Fibroblast of lung (primary cell): ENCODE measurements at places on chromosomes 7 and 10. TPM values are rescaled to one million over a fixed set of nuclear protein-coding genes. Genes with fewer than 3 reads are reported as not detected.
A peak's percentile ranks its signal among the peaks of the same experiment; 100 is the strongest.

XRCC2 gene
- under 0.01 and 0.66 TPM in 2 replicates for total RNA-seq

FBXL13 gene
- 0.66 and 1.0 TPM in 2 replicates for total RNA-seq

NKX6-2 gene
- total RNA-seq = not detected in 2 replicates

PDE1C gene
- total RNA-seq = 23.4 and 27.6 TPM in 2 replicates

MCU gene
- total RNA-seq = 20.0 and 40.5 TPM in 2 replicates

ERVW-1 gene
- not detected in 2 replicates for total RNA-seq

CALY gene
- total RNA-seq = 0.26 TPM in 1 of 2 replicates, not detected in the other

SDK1 gene
- 3.6 and 8.6 TPM in 2 replicates for total RNA-seq

GPER1 gene
- total RNA-seq = 1.5 and 2.3 TPM in 2 replicates

GRCh38 chr7:4157651-4158050, 524.4 kb upstream of the FOXK1 start:
- DNase-seq = no peak

DNA sequence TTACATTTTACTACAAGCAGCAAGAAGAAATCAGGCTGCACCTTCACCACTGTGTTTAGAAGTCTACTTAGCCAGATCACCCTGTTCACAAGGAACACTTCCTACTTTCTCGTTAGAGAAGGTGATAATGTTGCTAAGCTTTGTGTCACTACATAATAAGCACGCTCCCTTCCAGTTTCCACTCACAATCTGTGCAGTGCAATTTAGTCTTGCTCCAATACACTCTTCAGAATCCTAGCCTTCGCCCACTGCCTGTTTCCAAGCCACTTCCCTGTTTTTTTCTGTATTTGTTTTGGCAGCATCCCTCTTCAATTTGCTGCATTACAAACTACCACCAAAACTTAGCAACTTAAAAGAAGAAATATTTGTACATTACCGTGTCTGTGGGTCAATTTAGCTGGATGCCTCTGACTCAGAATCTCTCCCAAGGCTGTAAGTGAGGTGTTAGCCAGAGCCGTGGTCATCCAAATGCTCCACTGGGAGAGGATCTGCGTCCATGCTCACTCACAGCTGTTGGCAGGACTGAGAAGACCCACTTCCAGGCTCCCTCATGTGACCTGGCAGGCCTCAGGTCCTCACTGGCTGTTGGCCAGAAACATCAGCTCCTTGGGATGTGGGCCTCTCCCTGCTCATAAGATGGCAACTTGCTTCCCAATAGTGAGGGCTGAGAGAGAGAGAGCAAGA, 110.4 kb downstream of the PON1 start:
- peak; percentile 97 for DNase-seq

DNA sequence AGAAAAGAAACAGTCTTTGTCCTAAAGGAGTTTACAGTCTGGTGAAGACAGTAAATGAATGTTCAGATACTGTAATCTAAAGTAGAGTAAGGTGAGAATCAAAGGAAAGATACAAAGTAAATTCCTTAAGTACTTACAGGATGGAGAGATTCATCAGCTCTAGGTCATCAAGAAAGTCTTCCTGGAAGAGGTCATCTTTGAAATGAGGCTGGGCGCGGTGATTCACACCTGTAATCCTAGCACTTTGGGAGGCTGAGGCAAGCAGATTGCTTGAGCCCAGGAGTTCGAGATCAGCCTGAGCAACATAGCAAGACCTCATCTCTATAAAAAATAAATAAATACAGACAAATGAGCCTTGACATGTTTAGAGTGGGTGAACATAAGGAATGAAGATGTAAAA, 18.3 kb downstream of the FHIP2A start:
- DNase-seq = no peak

- peak; percentile 89 for DNase-seq
Measured at GRCh38 chr10:91409069-91409868, 875 bp upstream of the HECTD2 start.

GRCh38 chr10:131784363-131785120, 116.3 kb upstream of the PPP2R2D start:
- no peak for DNase-seq

GRCh38 chr10:116470768-116471415, 43.2 kb downstream of the PNLIPRP3 start:
- no peak for DNase-seq

- DNase-seq = no peak
Measured at GRCh38 chr7:74253835-74254128, 417 bp downstream of the RFC2 start.

DNA sequence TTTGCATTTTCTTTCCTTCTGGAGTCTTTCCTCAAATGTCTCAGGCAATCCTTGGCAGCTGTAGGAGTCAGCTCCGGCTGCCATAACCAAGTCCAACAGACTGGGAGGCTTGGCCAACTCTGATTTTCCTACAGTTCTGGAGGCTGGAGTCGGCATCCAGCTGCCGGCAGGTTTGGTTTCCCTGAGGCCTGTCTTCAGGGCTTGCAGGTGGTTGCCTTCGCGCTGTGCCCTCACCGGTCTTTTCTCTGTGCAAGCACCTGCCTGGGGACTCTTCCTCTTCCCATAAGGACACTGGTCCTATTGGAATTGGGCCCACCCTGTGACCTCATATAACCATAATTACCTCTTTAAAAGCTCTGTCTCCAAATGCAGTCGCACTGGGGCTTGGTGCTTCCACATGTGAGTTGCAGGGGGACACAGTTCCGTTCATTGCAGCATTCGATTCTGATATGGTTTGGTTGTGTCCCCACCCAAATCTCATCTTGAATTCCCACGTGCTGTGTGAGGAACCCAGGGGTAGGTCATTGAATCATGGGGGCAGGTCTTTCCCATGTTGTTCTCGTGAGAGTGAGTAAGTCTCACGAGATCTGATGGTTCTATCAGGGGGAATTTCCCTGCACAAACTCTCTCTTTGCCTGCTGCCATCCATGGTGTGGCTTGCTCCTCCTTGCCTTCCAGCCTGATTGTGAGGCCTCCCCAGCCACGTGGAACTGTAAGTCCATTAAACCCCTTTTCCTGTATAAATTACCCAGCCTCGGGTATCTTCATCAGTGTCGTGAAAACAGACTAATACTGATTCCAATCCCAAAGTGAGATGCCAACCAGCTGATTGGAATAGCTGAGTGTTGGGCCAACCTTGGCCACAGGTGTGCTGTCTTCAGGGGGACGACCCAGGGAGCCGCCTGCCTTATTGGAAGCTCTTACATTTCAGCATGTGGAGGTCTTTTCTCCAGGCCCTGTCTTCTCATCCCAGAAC, 7.9 kb downstream of the GALNTL5 start:
- DNase-seq = no peak

DNA sequence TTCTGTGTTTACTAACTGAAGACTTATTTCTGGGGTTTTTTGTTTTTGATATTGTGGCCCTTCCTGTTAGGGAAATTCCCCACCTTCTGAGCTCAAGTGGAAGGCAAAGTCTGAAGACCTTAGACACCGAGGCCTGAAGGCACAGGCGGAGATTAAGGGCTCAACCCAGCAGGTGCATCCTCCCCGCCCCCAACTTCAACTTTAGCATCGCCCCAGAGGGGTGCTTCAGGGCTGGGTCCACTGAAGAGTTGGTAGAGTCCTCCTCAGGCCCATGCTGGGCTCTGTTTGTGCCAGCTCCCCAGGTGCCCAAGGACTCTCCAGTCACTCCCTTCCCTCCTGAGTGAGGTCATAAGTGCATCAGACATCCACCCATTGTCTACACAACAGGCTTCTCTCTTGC, 9.4 kb upstream of the PPIA start:
- no peak for DNase-seq

DNA sequence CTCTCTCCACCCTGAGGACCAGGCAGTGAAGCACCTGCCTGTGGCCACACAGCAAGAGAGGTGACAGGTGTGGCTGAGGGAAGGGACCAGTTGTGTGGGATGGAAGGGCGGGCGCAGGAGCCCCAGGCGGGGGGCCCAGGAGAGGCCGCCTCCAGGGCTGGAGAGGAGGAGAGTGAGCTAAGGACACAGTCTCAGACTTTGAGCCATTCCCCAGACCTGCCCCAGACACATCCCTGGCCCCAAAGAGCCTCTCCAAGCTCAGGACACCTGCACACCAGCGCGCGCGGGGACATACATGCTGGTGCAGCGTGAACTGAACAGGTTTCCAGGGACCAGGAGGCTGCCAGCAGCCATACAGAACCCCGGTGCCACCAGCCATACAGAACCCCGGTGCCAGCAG, 237.3 kb downstream of the MAD1L1 start:
- no peak for DNase-seq

- DNase-seq = no peak
Measured at GRCh38 chr7:83806538-83806937, 157.6 kb upstream of the SEMA3E start.

- DNase-seq = no peak
Measured at GRCh38 chr7:121402701-121403100, 6.6 kb upstream of the FAM3C start.

DNA sequence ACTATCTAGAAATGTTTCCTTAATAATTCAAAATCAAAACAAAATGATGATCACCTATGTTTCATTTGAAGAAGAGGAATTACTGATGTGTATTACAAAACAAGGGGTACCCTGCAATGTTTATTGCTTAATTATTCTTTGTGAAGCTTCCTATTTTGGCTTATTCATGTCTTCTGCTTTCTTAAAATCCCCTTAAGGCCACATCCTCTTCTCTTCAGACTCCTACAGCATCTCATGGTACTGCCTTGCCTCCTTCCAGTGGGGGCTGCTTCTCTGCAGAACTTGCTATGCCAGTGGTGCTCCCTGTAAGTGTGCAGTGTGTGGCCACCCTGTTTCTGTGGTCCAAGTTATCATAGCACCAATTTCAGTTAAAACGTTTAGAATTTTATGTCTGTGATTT, 35.0 kb downstream of the CCDC146 start:
- DNase-seq = peak; percentile 12

- no peak for DNase-seq
Measured at GRCh38 chr10:131746241-131746711, 154.5 kb upstream of the PPP2R2D start.

- DNase-seq = no peak
Measured at GRCh38 chr10:124012991-124013390, 80.4 kb downstream of the CHST15 start.

DNA sequence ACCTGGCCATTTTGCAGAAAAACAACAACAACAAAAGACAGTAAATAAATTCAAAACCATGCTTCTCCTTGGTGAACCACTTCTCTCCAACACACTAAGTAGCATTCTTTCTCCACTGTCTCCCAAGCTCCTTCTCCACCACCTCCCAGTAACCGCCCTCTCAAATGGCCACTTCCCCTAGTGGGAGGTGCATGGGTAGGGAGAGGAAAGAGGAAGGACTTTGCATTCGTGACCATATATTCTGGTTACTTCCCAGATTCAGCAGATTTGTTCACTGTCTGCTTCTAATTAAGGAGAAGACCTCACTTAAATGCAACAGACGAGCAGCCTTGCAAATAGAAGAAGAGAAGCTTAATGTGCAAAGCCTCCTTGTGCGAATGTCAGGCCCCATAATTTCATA, 166.8 kb downstream of the SORCS1 start:
- no peak for DNase-seq

- peak; percentile 96 for DNase-seq
Measured at GRCh38 chr7:137992104-137992549, 9.8 kb downstream of the CREB3L2 start.

DNA sequence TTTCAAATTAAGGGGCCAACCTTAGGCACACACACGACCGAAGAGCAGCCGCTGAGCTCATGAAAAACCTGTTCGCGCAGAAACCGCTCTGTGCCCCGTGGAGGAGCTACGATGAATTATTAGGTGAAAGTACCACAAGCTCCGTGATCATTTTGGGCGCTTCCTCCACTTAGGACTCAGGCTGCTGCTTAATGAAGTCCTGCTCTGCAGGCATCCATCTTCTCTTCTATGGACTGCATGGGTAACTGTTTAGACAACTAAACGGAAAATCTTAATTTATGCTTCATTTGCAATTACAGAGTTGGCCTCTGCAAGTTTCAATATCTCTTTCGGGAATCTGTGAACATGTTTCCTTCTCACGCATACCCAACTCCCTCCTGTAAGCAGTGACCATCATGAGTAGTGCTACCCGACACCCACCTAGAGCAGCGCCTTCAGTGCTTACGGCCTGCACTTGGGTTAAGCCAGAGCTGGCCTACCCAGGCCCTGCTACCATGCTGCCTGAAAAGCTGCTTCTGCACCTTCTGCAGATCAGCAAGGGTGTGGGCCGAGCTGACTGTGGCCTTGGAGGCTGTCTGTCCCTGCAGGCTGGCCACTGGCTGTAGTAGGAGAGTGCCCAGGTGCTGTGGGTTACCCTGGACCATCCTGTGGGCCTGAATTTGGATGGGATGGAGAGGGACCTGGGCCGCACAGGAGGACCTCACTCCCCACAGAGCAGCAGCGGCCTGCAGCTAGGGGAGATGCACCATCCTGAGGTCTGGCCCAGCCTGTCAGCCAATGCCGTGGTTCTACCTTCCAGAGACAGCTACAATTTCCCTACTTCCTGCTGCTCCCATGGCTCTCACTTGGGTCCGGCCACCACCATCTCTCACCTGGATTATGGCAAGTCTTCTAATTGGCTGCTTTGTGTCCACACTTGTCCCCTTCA, 36.0 kb downstream of the GNA12 start:
- DNase-seq = peak; percentile 26

- no peak for DNase-seq
Measured at GRCh38 chr10:112402917-112403316, 29.0 kb downstream of the ACSL5 start.

GRCh38 chr10:94038024-94038423, 44.3 kb downstream of the PLCE1 start:
- peak; percentile 75 for DNase-seq

- DNase-seq = no peak
Measured at GRCh38 chr10:62258926-62259325, 9.7 kb downstream of the RTKN2 start.

DNA sequence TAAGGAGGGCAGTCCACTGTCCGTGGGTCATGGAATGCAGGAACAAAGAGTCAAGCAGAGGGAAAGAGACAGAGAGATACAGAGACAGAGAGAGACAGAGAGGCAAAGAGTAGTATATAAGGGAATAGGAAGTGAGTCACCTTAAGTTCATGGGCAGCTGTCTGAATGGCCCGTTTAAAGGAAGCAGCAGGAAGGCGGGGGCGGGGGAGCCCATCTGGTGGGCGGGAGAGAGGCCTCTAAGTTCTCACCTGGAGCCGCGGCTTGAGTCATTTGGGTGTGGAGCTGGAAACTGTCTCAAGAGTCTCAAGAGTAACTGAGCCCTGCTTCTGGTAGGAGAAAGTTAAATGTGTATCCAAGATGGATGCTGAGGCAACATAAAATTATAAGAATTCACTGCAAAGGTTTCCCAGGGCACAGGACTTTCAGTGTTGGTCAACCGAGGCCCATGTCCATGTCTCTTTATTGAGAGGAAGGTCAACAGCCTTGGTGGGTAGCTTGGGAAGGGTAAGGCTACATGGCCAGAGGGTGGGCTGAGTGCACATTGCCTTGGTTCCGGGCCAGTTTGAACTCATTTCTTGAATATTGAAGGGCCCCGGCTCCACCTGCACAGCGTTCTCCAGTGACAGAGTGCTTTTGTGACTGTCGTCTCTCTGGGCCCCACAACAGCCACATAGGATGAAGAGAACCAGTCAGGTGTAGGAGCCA, 85.5 kb upstream of the CACUL1 start:
- DNase-seq = no peak

- no peak for DNase-seq
Measured at GRCh38 chr7:24820730-24821044, 63.4 kb upstream of the GSDME start.

GRCh38 chr7:22339725-22340390, 17.1 kb downstream of the RAPGEF5 start:
- DNase-seq = no peak

- DNase-seq = no peak
Measured at GRCh38 chr7:22267930-22268615, 88.9 kb downstream of the RAPGEF5 start.

- no peak for DNase-seq
Measured at GRCh38 chr10:128307820-128308219, 181.6 kb upstream of the MKI67 start.
